Effector memory CD4-positive, alpha-beta T cell (primary cell): ENCODE measurements at places on chromosomes 2 and 18.

DNA sequence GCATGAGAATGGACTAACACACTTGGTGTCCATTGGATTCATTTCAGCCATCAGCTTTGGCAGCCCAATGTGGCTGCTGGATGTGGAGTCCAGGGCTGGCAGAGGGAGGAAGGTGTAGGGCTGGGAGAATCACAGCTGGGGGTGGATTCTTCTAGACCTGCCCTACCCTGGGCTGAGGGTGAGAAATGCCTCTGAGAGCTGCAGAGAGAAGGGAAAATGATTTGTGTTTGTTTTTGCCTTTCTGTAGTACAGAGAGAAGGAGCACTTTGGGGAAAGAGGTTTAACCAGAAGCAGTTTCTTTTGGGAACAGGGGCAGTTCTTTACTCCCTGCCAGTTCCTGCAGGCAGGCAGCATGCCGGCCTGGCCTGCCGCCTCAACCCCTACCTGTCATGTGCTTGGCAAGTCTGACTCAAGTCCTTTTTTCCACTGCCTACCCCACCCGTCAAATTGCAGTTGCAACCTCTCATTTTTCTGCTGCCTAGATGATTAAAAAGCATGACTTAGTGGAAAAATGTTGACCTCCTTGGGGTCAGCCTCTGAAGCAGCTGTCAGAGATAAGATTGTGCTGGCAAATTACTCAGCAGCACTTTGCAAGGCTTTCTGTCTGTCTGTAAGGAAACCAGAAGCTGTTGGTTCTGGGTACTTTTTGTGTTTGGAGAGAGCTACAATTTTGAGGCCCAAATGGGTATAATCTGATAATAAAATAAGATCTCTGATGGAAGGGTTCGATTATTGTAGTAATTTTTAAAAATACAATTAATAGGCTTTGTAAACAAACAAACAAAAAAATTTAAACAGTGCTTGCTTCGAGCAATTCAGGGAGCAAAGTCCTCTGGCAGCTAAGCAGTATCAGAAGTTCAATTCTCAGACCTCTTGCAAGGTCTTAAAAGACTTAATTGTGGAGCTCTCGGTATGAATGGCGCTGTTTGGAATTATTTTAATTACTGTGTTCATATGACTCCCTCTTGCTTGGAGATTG, 21.7 kb downstream of the LBH start:
- DNase-seq = no peak

DNA sequence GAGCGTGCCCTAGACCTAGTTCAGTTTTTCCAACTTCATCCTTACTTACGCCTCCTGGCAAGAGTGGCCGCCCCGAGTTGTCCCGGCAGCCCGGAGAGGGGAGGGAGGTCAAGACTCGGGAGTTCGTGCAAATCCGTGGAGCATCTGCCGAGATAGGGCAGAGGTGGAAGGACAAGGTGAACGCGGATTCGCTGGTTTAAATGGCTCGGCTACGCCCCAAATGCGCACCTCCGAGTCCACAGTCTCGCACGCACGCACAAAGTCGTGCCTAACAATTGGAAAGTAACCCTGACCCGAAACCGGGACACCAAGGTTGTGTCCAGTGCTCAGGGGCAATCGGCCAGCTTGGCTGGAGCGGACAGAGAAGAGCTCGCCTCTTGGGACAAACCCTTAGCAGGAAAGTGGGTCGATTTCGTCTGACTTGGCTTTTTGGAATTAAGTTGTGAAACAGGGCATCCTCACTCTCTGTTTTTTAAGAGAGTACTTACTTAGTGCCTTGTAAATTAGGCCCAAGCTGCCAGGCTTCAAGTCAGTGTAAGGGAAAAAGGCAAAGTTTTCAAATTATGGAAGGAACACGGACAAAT, 726 bp upstream of the SS18 start:
- DNase-seq = no peak

DNA sequence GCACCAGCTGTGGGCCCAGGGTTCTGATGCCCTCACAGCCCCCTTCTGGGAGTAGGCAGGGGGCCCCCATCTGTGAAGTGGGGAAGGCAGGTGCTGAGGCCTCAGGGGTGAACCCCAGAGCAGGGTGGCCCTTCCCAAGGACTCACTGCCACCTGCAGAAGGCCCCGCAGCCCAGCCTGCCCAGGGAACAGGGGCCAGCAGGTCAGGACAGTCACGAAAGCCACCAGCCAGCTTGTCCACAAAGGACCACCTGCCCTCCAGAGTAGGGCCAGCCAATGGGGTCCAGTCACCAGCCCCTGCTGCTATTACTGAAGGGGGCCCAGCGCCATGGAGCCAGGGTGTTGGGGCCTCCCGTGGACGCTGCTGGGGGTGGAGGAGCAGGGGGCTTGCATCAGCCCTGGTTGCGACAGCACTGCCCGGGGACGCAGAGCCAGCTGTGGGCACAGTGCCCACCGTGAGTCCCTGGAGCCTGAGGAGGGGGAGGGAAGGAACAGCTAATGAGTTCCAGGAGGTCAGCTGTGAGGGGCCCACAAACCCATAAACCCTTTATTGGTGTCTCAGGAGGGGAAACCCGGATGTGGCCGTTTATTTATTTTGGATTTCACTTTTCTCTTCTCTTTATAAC, 11.5 kb upstream of the SNED1 start:
- no peak for DNase-seq

GRCh38 chr2:109318949-109319342, 189.9 kb downstream of the SH3RF3 start:
- DNase-seq = no peak

DNA sequence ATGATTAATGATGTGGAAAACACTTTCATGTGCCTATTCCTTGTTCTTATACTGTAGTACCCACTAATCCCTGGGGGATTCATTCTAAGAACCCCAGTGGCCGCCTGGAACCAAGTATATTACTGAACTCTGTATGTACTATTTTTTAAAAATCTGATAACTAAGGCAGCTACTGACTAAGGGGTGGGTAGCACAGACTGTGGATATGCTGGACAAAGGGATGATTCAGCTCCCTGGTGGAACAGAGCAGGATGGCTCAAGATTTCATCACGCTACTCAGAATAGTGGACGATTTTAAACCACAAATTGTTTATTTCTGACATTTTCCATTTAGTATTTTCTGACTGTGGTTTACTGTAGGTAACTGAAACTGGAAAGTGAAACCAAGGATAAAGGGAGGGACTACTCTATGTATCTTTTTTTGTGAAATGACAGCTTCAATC, 41.8 kb upstream of the CDC42EP3 start:
- DNase-seq = no peak

DNA sequence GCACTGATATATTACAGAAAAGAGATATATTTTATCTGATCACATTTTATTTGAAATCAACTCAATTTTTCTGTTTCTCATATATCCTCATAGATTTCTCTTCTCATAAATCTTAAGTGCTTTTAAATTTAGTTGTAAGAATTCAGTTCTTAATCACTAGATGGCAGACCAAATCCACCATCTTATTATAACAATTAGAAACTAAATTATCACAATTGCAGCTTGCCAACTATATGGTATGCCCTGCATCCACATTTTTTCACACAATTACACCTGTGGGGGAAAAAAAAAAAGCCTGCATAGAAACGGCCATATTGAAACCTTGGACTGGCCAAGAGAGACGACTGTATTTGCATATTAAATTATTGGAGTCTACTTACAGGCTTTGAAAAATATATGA, 64.4 kb downstream of the COL5A2 start:
- no peak for DNase-seq

DNA sequence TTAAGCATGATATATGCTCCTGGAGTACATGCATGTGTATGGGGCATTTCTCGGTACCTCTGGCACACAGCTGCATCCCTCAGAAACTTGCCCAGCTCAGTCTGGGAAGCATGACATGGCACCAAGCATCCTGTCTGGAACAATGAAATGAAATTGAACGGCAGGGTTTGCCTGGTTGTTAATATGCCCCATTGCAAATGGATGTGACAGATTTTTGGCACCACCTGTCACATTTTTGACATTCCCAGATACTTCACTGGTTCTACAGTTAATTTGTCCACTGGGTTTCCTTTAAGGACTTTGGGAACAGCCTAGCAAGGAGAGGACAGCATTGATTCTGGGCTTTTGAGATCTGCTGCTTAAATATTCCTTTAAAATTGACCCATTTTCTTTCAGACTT, 305.8 kb downstream of the TSN start:
- no peak for DNase-seq

DNA sequence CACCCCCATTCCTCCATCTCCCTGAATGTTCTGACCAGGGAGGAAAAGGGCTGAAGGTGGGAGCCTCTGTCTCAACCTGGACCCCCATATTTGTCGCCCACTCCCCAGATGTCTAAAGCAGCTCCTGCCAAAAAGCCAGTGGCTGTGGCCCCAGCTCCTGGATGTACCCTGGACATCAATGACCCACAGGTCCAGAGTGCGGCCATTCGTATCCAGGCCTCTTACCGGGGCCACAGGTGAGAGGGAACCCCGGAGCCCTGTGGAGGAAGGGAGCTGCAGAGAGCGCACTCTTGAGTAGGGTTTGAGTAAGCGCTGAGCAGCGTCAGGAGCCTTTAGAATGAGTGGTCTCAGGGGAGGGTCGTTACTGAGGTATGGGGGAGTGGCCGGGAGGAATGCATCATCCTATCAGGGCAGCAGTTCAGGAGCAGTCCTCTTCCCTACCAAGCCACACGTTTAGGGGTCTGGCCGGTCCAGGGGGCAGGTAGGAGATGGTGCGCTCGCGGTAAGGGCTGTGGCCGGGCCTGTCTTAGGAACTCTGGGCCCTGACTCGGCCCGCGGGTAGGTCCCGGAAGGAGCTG, 2.4 kb upstream of the GMPPA start:
- no peak for DNase-seq

GRCh38 chr2:101151859-101152271, 683 bp upstream of the TBC1D8 start:
- DNase-seq = no peak

DNA sequence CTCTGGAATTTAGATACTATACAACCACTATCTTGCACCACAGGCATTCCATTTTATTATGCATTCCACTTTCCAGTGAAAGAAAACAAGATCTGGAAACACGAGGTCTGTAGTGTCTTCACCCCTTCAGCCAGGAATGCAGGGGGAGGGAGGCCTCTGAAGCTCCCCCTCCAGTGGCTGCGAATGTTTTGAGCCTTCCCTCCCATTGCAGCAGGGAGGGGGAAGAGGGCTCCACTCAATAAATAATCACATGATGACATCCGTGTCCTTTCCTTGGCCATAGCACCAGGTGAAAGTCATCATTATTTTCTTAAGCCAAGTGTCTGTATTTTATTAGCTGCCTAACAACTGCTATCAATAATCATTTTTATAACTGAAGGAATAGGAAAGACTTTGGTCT, 38.6 kb downstream of the ALPK2 start:
- no peak for DNase-seq

DNA sequence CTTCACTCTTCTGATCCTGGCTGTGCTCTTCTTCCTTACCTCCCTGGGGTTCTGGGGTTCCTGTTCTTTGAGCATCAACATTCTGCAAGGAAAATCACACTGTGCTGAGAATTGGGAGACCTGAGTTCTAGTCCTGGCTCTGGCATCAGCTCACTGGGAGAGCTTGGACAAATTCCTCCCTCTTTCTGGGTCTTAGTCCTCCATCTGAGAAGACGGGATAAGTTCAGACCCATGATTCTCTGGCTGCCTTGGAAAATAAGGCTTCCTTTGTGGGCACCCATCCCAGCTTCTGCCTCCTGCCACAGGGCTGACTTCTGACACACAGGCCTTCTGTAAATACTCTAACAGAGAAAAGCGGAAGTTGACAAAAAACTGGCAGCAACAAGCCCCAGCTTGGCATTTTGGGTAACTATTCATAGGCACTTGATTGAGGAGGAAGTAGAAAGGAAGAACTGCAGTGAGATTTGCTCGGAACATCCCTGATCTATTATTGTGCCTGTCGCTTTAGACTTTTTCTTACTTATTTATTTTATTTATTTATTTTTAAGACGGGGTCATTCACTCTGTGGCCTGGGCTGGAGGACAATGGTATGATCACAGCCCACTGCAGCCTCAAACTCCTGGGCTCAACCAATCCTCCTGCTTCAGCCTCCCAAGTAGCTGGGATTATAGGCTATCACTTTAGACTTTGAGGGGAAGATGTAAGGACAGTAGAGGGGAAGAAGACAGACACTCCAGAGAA, 7.9 kb downstream of the PCBP1 start:
- DNase-seq = peak; percentile 17

DNA sequence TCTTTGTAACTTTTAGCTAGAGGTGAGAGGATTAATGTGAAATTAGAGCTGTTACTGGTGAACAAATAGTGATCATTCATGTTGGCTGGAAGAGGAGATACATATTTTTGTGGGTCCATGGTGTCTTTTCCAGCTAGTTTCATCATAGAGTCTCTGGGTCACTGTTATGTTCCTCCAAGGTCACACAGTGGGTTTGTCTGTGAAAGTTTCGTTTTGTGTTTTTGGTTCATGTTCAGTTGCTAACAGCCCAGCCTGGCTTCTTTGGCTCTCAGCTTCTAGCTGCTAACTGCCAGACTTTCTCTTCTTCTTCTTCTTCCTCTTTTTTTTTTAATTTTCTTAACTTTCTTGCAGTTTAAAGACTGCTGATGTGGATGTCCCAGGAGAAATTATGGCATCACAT, 480.0 kb upstream of the SYT4 start:
- DNase-seq = no peak

DNA sequence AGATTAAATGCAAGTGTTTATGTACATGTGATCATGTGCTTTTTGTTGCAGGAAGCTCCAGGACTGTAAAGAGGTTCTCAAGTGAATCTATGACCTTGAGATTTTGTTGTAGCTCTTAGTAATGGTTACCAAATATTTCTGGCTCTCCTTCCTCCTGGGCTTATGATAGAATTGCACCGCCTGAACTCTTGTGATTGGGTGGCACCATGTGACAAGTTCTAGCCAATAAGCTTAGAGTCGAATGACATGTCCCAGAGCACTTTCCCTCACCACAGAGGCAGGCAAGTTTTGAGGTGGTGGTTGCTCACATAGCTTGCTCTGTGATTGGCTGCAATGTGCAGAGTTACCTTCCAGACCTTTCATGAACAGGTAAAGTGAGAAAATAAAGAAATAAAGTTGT, 8.9 kb upstream of the SCG2 start:
- no peak for DNase-seq

DNA sequence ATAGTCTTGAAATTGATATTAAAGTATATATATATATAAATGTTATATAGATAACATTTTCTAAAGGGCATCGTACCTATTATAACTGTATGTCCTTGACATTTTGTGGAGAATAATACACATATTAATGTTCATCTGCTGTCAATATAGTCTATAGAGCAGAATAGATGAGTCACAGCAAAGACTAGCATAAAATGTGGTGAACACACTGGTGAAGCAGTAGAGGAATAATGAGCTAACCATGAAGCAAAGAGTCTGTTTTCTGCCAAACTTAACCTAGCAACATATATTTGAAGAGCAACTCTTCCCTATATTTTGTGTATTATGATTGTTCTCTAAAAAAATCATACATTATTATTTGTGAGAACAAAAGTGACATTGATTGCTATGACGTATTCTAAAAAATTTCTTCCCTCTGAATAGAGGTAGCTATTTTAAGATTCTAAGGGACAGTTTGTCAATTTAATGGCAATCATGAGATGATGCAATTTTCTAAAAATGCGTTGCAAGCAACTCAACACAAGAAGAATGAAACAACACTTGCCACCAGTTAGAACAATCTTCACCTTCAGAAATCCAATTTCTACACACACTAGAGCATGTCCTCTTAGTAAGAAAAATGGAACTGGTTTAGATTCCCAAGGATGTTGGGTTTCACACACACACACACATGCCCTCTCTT, 22.0 kb downstream of the DOCK10 start:
- DNase-seq = no peak
